ENCODE measurements at places on chromosomes 4 and X.

DNA sequence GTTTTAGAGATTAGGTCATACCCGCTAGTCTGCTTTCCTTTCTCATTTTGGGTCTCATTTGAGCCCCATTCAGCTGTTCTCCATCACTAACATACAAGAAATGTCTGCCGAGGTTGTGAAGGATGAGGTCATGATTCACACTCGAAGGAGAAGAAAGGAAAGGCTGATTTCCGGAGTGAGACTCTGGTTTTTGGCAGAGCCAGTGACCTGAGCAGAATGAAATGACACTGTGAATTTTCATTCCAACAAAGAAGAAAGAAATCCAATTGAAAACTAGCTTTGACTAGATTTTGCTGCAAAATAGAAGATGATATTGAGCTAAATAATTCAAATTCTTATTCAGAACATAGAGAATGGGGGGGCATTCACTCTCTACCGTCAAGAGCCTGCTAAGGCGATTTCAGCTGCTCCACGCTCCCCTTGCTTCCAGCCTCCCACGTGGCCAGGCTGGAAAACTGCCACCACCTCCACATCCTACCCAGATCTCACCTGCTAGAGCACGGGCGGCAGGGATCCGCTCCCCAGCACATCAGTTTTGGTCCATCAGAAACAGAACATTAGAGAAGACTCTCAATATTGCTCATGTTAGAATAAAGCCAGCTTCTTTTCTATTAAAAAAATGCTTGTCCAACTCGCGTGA is 39.0 kb downstream of the F11 start:
- no peak for DNase-seq

DNA sequence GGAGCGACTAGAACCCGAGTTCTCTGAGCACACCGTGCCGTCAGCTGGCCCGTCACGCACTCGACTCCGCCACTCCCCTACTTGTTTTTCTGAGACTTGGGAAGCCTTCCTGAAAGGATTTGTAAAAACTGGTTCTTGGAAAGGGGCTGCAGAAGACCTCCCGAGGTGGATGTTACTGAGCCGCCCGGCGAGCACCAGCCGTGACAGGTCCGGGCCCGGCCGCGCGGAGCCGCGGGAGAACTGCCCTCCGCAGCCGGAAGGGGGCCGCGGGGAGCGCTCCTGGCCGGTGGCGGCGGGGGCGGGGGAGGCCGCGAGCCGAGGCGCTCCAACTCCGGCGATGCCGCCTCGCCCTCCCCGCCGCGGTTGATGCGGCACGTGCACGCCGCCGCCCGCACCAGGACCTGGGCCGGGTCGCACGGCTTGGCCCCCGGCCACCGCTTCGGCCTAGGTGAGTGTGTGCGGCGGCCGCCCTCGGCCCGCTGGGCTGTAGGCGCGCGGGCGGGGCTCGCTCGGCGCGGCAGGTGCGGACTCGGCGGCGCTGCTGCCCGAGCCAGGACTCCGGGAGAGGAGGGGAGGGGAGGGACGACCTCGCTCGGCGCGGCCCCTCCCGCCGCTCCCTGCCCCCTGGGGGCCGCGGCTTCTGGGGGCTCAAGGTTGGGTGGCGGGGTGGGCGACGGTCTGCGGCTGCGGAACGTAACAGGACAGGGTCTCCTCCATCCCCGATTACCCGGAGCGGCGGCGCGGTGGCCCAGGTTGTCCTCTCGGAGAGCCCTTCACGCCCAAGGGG is 1.7 kb downstream of the SPRY1 start:
- no peak for DNase-seq

DNA sequence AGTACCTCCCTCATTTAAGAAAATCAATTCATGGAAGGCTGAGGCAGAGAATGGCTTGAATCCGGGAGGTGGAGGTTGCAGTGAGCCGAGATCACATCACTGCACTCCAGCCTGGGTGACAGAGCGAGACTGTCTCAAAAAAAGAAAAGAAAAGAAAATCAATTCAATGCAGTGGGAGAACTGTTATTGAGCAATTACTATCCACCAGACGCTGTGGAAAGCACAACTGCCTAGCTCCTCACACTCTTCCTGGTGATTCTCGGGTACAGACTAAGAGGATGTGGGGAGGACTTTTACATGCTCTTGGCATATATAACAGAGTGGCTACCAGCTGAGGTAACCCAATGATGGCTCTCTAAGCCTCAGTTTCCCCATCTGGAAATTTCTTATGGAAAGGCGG is 2.7 kb upstream of the TMSB4X start:
- no peak for DNase-seq

DNA sequence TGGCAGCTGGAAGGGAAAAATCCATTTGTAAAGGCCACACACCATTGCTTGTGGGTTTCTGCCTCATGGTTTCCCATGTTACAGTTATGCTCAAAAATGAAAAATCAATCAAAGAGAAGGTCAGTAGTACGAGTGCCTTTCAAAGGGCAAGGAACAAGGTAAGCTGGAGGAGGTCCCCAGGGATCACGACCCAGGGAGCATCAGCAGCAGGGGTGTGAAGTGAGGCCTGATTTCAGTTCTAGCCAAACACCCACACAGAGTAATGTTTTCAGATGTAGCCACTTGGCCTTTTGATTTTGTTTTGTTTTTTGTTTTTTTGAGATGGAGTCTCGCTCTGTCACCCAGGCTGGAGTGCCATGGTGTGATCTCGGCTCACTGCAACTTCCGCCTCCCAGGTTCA is 69.4 kb upstream of the AFAP1 start:
- no peak for DNase-seq

- no peak for DNase-seq
These were observed 9.3 kb upstream of the CPE start for GRCh38 chr4:165369522-165369921.

GRCh38 chr4:46524751-46525150 is 134.8 kb upstream of the GABRA2 start:
- DNase-seq, result no peak

GRCh38 chr4:28373601-28374000 is 1513.0 kb downstream of the STIM2 start:
- no peak for DNase-seq

DNA sequence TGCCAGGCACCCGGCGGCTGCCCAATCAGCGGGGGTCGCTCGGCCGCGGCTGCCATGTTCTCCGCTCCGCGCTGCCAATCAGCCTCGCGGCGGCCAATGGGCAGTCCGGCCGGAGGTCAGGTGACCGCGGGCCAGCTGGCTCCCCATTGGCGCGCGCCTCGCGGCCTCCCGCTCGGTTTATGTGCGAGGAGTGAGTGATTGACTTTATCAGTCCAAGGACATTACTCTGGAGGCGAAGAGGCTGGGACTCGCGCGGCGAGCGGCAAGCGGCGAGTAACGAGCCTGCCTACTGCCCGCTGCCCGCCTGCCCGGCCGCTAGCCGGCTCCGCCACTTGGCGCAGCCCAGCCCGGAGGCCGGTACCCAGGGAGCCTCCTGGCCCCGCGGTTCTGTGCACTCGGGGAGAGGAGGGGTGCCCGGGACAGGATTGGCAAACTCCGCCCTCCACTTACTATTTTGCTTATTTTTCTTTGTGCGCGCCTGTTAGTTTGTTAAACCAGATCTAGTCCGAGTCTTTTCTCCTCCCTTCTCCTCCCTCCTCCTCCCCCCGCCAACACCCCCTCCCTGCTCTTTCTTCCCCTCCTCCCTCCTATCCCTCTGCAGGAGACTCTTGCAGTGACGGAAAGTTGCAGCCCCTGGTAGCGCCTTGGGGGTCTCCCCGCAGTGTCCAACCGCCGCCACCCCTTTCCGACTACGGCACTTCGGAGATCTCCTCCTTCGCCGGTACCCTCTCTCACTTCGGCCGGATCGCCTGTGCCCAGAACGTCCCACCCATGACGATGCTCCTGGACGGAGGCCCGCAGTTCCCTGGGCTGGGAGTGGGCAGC is at the start of gene ZIC3:
Gene ZIC3, plus strand, starts transcription at position 207 of the 825 bp plus-strand sequence. Its CDS starts 565 bp downstream, at position 772.
- no peak for DNase-seq

GRCh38 chr4:1058198-1058996 is 47.0 kb downstream of the FGFRL1 start:
- DNase-seq, result no peak
